ENCODE measurements at places on chromosomes 2 and 18. TPM values are rescaled to one million over a fixed set of nuclear protein-coding genes. Genes with fewer than 3 reads are reported as not detected.

DNA sequence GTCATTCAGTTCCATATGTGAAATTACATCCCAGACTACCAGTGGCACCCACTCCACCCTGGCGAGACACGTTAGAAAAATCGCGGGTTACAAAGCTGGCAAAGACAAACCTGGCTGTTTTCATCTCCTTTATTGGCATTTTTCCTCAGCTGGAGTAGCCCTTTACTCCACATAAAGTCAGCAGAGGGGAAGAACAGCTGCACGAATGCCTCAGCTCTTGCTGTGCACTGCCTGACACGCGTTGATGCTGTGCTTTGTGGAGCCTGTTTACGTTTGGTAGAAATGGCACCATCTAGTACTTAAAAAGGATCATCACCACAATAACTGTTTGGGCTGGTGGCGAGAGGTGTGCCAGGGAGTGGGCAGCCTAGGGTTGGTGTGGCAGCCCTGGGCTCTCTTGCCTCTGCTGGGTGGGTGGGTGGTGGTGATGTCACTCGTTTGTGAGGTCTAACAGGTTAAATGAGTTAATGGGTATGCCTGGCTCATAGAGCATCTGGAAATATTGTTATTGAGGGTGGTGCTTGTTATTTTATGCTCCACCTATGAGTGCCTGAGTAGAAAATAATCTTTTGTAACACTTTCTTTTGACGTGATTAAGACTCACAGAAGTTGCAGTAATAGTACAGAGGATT, 16.4 kb downstream of the FARP2 start:
- no peak for DNase-seq

DNA sequence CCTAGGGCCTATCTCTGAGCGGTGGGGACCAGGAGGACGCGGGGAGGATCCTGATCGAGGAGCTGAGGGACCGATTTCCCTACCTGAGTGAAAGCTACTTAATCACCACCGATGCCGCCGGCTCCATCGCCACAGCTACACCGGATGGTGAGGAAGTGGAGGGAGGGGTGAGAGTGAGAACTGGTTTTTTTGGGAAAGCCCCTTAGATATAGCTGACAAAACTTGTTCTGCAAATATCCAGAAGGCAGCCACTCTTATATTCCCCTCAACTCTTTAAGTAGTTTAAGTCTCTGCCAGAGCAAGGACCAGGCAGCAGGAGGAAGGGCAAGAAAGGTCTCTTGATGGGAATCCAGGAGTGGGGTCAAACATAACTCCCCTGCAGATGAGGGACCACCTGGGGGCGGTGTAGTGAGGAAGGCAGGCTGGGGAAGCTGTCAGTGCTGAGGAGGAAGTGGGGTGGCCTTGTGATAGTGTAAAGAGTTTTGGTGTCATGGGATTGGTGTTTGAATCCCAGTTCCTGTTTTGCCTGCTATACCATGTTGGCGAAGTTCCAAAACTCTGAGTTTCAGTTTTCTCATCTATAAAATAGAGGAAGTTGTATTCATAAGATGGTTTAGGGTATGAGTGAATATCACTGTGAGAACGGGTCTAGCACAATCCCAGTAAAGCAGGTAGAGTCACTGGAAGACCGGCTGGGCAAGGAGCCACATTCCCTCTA, 3.4 kb downstream of the NAGK start:
- DNase-seq = no peak

The CDH19 gene
- 5.8 TPM for total RNA-seq

The CROCC2 gene
- total RNA-seq = not detected

Measured in dorsolateral prefrontal cortex (tissue), 122 donors.